ENCODE measurements at places on chromosomes 5 and 9.

DNA sequence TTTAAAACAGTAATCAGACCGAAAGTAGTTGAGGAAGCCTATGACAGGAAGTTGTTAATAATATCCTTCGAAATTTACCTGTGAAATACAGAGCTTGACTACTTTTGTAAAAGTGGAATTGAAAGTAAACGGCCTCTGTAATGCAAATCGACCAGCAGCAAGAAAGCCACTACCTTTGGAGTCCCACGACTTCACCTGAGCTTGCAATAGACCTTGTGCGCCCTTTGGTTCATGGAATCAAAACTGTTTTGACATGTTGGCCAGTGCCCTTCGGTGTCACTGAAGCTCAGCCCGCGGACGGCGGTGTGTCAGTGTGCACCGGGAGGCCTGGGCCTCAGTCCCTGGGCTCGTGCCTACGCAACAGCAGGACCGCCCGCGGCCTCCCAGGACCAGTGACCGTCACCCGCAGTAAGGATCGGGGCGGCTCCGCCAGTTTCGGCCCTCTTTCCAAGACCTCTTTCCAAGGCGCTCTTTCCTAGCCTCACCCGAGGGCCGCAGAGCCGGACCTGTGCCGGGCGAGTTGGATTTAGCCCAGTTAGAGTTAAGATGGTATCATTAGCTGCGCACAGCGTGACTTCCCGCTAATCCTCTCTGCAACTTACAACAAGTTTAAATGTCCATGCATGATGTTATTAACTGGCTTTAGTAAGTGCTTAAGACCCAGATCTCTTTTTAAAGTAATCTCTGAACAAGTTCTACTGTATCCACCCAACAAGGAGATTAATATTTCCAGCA, 223.3 kb downstream of the MEF2C start:
- H3K27ac ChIP-seq: no peak overlapping the region
- H3K27me3 ChIP-seq: no peaks in the 10 kb centered on the region
- no peaks in the 10 kb centered on the region for H3K36me3 ChIP-seq
- H3K4me1 ChIP-seq: peaks cover 8% of the 10 kb centered on the region

GRCh38 chr9:133597316-133597957, 11.8 kb downstream of the FAM163B start:
- H3K27me3 ChIP-seq: no peaks in the 10 kb centered on the region
- no peak overlapping the region for H3K4me3 ChIP-seq
- no peak for DNase-seq
- H3K27ac ChIP-seq: no peak overlapping the region
- H3K4me1 ChIP-seq: no peaks in the 10 kb centered on the region

- no peaks in the 10 kb centered on the region for H3K36me3 ChIP-seq
- DNase-seq: no peak
- H3K4me3 ChIP-seq: peak overlapping the region; percentile 90
- no peaks in the 10 kb centered on the region for H3K27me3 ChIP-seq
- H3K27ac ChIP-seq: peak overlapping the region; percentile 56
Observed at GRCh38 chr5:163506095-163506457, 657 bp downstream of the MAT2B start.

DNA sequence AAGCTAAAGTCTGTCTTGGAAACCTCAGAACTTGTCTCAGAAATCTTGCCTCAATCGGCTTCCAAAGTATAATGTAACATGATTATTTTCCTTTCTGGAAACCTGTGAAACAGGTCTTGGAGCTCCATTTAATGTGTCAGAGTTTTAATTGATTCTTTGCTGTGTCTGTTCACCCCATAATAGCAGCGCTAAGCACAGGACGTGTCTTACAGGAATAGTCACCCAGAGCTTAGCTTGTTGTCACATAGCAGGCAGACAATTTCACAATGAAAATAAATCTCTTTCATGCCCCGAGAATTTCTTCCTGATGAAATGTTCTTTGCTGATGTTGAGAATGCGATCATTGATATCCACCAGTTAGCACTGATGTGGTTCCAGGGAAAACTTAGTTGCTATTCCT, 40.2 kb upstream of the PTPN3 start:
- peak; percentile 57 for DNase-seq
- no peaks in the 10 kb centered on the region for H3K4me1 ChIP-seq
- H3K27ac ChIP-seq: no peak overlapping the region

- no peak overlapping the region for H3K27ac ChIP-seq
- no peaks in the 10 kb centered on the region for H3K36me3 ChIP-seq
- H3K4me1 ChIP-seq: no peaks in the 10 kb centered on the region
- no peak overlapping the region for H3K4me3 ChIP-seq
Observed at GRCh38 chr5:44365345-44365744, 23.9 kb downstream of the FGF10 start.

DNA sequence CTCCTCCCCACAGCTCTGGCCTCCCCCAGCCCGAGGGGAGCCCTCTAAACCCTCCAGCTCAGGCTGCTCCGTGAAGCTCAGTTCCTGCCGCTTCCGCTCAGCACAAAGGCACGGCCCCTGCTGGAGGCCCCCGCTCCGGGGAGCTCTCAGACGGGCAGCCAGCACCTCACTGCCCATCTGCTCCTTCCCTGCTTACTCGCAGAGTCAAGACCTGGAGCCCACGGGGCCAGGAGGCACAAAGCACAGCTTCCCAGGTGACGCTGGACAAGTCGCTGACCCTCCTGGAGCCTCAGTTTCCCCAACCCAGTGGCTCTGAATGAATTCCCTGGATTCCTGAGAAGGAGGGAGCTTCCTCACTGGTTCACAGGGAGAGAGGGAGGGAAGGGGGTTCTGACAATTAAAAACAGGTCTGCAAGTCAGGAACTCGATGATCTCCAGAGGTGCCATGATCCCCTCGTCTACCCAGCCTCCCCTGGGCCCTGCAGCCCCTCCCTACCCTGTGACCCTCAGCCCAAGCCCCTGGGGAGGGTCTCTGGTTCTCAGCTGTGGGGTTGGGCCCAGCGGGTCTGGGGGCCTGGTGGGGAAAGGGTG, 36.2 kb downstream of the VAV2 start:
- H3K4me3 ChIP-seq: no peak overlapping the region
- no peak overlapping the region for H3K27ac ChIP-seq
- H3K27me3 ChIP-seq: no peaks in the 10 kb centered on the region
- no peaks in the 10 kb centered on the region for H3K36me3 ChIP-seq
- no peaks in the 10 kb centered on the region for H3K4me1 ChIP-seq

DNA sequence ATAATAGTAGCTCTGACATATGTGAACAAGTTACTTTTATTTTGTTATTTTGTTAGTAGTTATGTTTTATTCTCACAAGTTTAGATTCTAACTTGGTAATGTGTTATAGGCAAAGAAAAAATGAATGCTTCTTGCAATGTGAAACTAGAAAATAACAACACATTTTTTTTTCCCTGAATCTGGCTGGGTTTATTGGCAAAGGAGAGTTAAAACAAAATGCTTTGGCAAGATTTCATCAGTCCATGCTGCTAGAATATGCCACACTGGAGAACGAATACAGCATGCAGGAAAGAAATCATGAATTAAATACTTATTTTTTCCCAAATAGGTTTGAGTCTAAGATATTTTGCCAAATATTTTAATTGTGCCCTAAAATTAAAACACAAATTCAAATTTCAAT, 1048.1 kb upstream of the ACO1 start:
- no peak overlapping the region for H3K27ac ChIP-seq
- H3K36me3 ChIP-seq: no peaks in the 10 kb centered on the region
- H3K27me3 ChIP-seq: no peaks in the 10 kb centered on the region
- H3K4me1 ChIP-seq: no peaks in the 10 kb centered on the region
- DNase-seq: no peak

GRCh38 chr5:72000707-72001106, 106.6 kb upstream of the MAP1B start:
- H3K27ac ChIP-seq: no peak overlapping the region
- no peak for DNase-seq
- H3K4me1 ChIP-seq: peaks cover 2% of the 10 kb centered on the region
- H3K27me3 ChIP-seq: no peaks in the 10 kb centered on the region
- no peaks in the 10 kb centered on the region for H3K36me3 ChIP-seq
